Activated T-cell treated with anti-CD3 and anti-CD28 coated beads, Interleukin-2, amount 50 U/mL, for 24 hours (primary cell): ENCODE measurements at places on chromosomes 6 and 20.
A peak's percentile ranks its signal among the peaks of the same experiment; 100 is the strongest.

DNA sequence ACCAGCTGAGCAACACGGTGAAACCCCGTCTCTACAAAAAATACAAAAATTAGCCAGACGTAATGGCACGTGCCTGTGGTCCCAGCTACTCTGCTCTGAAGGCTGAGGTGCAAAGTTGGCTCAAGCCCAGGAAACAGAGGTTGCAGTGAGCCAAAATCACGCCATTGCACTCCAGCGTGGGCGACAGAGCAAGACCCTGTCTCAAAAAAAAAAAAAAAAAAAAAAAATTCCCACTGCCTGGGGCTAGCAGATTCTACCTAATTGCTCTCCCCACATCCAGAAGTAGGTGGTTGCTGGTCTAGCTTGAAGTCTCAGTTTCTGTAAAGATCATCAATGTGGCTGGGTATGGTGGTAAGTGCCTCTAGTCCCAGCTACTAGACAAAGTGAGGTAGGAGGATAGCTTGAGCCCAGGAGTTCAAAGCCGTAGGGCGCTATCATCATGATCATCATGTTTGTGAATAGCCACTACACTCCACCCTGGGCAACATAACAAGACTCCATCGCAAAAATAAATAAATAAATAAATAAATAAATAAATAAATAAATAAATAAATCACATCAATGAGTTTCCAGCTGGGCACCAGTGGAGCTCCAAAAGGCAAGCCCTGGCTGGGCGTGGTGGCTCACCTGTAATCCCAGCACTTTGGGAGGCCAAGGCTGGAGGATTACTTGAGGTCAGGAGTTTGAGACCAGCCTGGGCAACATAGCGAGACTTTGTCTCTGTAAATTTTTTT is 6.3 kb upstream of the AP5S1 start:
- H3K27me3 ChIP-seq, result no peaks in the 10 kb centered on the region
- peak overlapping the region; percentile 15 for H3K4me3 ChIP-seq
- peaks cover 1% of the 10 kb centered on the region for H3K36me3 ChIP-seq

DNA sequence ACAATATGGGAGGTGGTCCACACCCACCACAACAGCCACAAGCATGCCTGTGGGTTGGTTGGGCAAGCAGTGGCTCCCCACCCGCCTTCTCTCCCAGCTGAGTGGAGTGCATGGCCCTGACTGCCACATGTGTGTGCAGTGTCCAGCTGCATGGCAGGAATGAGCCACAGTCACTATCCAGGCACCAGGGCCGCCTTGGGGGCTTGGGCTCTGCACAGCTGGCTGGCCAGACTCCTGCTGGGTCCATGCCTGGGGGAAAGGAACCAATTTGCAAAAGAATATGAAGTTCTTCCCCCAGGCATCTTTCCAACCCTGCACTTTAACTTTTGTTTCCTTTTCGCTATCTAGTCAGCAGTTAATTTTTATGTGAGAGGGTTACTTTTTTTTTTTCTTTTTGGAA is 11.6 kb upstream of the ASCC3 start:
- H3K36me3 ChIP-seq, result no peaks in the 10 kb centered on the region
- DNase-seq, result no peak
- H3K4me3 ChIP-seq, result no peak overlapping the region
- H3K4me1 ChIP-seq, result no peaks in the 10 kb centered on the region

DNA sequence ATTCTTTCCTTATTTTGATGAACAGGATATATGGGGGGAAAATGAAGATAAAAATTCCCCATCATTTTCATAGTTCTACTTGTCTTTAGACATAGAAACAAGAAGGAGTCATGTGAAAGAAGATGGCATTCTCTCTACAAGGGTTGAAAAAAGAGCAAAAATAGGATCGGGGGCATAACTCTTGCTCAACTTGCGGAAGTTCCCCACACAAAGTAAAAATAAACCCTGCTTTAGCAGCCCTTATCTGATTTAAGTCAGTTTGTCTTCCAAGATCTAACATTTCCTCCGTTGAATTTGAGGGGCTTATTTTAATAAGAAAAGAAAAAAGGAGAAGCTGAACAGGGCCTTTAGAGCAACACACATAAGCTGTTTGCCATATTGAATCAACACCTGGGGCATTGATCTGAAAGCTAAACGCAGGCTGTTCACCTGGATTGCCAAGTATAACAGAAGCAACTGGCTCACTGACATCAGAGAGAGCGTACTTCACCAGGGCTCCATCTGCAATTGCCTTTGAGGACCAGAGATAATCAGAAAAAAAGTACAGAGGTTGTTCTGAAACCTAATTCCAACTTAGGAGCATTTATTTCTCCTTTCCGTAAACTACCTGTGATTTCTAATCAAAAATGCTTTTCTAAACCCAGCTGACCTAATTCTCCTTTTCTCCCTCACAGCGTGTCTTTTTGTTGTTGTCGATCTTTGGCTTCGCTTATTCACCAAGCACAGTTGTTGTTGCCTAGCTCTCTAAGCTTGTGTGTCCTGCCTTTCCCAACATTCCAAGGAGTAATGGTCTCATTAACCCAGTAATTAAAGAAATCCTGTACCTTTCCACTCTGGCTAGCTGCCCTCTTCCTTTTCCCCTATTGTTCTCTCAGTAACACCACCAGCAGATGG is 568.0 kb downstream of the KIF16B start:
- no peak for DNase-seq
- no peaks in the 10 kb centered on the region for H3K4me1 ChIP-seq
- H3K36me3 ChIP-seq, result no peaks in the 10 kb centered on the region

- H3K36me3 ChIP-seq, result no peaks in the 10 kb centered on the region
- no peaks in the 10 kb centered on the region for H3K4me1 ChIP-seq
- H3K27me3 ChIP-seq, result no peaks in the 10 kb centered on the region
- no peak overlapping the region for H3K4me3 ChIP-seq
- H3K27ac ChIP-seq, result no peak overlapping the region
These were observed 56.5 kb downstream of the QRSL1 start for GRCh38 chr6:106685833-106686232.

GRCh38 chr6:26003102-26003694 is 40.6 kb downstream of the TRIM38 start:
- no peak overlapping the region for H3K4me3 ChIP-seq
- no peak overlapping the region for H3K27ac ChIP-seq
- H3K36me3 ChIP-seq, result peaks cover 24% of the 10 kb centered on the region
- DNase-seq, result peak; percentile 43
- H3K27me3 ChIP-seq, result no peaks in the 10 kb centered on the region

GRCh38 chr20:43681991-43682410 is 15.1 kb downstream of the MYBL2 start:
- H3K27me3 ChIP-seq, result no peaks in the 10 kb centered on the region
- DNase-seq, result no peak
- peaks cover 79% of the 10 kb centered on the region for H3K36me3 ChIP-seq
- no peak overlapping the region for H3K4me3 ChIP-seq
- H3K27ac ChIP-seq, result no peak overlapping the region

DNA sequence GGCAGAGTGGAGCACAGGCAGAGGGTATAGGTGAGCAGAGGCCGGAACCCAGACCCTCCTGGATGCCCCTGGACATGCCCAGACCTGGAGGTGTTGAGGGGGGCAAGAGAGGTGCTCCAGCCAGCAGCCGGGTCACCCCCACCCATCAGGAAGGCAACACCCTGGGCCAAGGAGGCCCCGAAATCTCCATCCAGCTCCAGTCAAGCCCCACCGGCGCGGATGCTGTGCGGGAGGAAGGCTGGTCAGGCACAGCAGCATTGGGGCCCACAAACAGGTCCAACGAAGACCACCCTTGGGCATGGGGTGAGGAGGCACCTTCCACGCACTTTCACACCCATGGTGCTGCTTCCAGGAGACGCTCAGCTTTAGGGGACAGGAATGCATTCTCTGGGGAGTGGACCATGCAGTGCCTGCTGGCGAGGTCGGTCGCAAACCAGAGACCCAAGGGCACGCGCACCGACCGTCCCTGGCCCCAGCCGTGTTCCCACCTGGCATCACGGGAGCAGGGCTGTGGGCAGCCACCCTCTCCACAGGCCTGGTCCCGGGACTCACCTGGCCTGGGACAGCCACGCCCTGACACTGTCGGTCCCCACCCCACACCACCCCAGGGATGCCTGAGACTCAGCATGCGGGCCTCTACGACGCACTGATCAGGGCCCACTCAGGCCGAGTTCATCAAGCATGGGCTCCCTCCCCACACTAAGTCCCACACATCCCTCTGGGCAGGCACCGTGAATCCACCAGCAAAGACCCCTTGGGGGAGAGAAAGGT is 43.6 kb upstream of the ZBP1 start:
- H3K4me1 ChIP-seq, result peaks cover under 1% of the 10 kb centered on the region
- no peak overlapping the region for H3K27ac ChIP-seq
- DNase-seq, result no peak
- H3K36me3 ChIP-seq, result peaks cover 5% of the 10 kb centered on the region

GRCh38 chr20:4710106-4710475 is 11.6 kb upstream of the PRND start:
- no peaks in the 10 kb centered on the region for H3K36me3 ChIP-seq
- DNase-seq, result no peak
- no peak overlapping the region for H3K4me3 ChIP-seq
- peaks cover 8% of the 10 kb centered on the region for H3K27me3 ChIP-seq
- no peak overlapping the region for H3K27ac ChIP-seq

- H3K27me3 ChIP-seq, result peaks cover 29% of the 10 kb centered on the region
- H3K27ac ChIP-seq, result no peak overlapping the region
- H3K4me1 ChIP-seq, result no peaks in the 10 kb centered on the region
- no peak for DNase-seq
These were observed 103.4 kb downstream of the SYCP2 start for GRCh38 chr20:59829786-59830664.

DNA sequence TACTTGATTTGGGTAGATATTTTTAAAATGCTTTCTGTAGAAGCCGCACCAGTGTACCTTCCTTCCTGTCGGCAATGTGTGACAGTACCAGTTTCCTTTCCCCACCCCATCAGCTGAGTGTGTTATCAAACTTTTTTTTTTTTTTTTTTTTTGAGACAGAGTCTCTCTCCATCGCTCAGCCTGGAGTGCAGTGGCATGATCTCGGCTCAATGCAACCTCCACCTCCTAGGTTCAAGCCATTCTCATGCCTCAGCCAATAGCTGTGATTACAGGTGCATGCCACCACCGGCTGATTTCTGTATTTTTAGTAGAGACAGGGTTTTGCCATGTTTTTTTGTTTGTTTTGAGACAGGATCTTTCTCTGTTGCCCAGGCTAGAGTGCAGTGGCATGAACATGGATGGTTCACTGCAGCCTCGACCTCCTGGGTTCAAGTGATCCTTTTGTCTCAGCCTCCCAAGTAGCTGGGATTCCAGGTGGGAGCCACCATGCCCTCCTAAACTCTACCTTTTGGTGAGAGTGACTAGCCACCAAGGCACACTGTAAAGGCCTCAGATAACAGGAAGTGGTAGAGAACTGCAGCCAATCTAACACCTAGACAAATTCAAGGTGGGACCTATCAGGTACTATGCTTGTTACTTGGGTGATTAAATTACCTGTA is 26.5 kb upstream of the ZBTB22 start:
- peaks cover 22% of the 10 kb centered on the region for H3K4me1 ChIP-seq
- H3K27me3 ChIP-seq, result no peaks in the 10 kb centered on the region
- H3K36me3 ChIP-seq, result no peaks in the 10 kb centered on the region
- peak; percentile 41 for DNase-seq
- peak overlapping the region; percentile 54 for H3K27ac ChIP-seq

GRCh38 chr20:9149796-9150195 is 80.9 kb downstream of the PLCB4 start:
- H3K27me3 ChIP-seq, result no peaks in the 10 kb centered on the region
- H3K36me3 ChIP-seq, result no peaks in the 10 kb centered on the region
- no peak for DNase-seq
- no peak overlapping the region for H3K4me3 ChIP-seq

DNA sequence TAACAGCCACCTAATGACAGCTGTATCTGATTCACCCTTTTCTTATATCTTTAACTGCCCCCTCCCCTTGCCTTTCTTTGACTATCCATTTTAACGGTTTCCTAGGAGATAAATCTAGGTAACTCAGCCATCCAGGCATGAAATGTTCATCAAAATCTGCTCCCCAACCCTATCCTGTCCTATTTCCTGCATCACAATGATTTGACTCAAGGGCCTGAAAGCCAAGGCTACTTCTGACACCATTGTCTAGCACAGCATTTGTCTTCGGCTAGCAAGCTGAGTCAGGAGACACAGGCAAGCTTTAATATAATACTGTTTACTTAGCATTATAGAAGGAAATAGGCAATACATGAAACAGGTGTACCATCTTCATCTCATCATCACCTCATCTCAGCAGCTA is 31.6 kb upstream of the MANEA start:
- H3K36me3 ChIP-seq, result no peaks in the 10 kb centered on the region
- no peak for DNase-seq
- no peaks in the 10 kb centered on the region for H3K4me1 ChIP-seq
- H3K27me3 ChIP-seq, result no peaks in the 10 kb centered on the region
- H3K4me3 ChIP-seq, result no peak overlapping the region

GRCh38 chr20:20364593-20365479 is 3.1 kb upstream of the INSM1 start:
- H3K4me1 ChIP-seq, result peaks cover 53% of the 10 kb centered on the region
- H3K27me3 ChIP-seq, result peaks cover 79% of the 10 kb centered on the region
- peak; percentile 40 for DNase-seq
- H3K27ac ChIP-seq, result peak overlapping the region; percentile 59
- peak overlapping the region; percentile 50 for H3K4me3 ChIP-seq

GRCh38 chr20:38073307-38074071 is 39.9 kb downstream of the RPRD1B start:
- H3K27ac ChIP-seq, result peak overlapping the region; percentile 63
- peaks cover 54% of the 10 kb centered on the region for H3K36me3 ChIP-seq
- DNase-seq, result no peak
- no peak overlapping the region for H3K4me3 ChIP-seq

DNA sequence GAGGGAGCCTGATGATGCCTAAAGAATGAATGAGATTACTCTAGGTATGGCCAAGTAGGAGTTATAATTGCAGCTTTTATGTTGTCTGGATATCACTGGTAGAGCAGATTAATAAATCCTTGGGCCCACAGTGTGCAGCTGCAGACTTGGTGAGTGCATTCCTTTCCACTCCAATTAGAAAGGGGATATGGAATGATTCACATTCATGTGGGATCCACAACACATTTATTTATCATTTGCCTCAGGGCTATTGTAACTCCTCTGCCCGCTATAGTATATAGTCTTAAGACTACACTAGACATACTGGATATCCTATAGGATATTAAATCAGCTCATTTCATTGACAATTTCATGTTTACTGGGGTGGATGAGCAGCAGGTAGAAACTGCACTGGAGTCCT is 11.6 kb upstream of the HLA-G start:
- no peaks in the 10 kb centered on the region for H3K36me3 ChIP-seq
- H3K4me1 ChIP-seq, result no peaks in the 10 kb centered on the region
- no peak overlapping the region for H3K4me3 ChIP-seq
- no peak for DNase-seq
- peaks cover 25% of the 10 kb centered on the region for H3K27me3 ChIP-seq

- peaks cover 6% of the 10 kb centered on the region for H3K27me3 ChIP-seq
- H3K4me1 ChIP-seq, result no peaks in the 10 kb centered on the region
- DNase-seq, result no peak
- no peaks in the 10 kb centered on the region for H3K36me3 ChIP-seq
- no peak overlapping the region for H3K27ac ChIP-seq
These were observed 213.9 kb upstream of the CNR1 start for GRCh38 chr6:88380083-88380482.

DNA sequence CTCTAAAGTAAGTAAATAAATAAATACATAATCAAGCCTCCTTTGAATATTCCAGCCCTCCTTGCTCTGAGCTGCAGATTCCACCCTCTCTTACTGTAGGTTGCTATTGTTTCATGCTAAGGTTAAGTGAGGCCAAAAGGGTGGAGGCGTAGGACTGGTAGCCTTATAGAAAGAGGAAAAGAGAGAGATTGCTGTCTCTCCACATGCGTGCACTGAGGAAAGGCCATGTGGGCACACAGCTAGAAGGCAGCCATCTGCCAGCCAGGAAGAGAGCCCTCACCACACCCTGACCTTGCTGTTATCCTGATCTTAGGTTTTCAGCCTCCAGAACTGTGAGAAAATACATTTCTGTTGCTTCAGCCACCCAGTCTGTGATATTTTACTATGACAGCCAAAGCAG is 87.4 kb upstream of the SHLD1 start:
- no peak overlapping the region for H3K27ac ChIP-seq
- H3K4me1 ChIP-seq, result peaks cover 25% of the 10 kb centered on the region
- no peak overlapping the region for H3K4me3 ChIP-seq
- DNase-seq, result no peak
- H3K36me3 ChIP-seq, result no peaks in the 10 kb centered on the region
